Vagina (tissue), 2 donors: ENCODE measurements at places on chromosomes 12 and 14.

- DNase-seq: no peak
Measured at GRCh38 chr14:91254461-91254860, 10.0 kb upstream of the GPR68 start.

GRCh38 chr14:100374876-100375265 lies 51.7 kb downstream of the SLC25A47 start:
- no peak for DNase-seq

DNA sequence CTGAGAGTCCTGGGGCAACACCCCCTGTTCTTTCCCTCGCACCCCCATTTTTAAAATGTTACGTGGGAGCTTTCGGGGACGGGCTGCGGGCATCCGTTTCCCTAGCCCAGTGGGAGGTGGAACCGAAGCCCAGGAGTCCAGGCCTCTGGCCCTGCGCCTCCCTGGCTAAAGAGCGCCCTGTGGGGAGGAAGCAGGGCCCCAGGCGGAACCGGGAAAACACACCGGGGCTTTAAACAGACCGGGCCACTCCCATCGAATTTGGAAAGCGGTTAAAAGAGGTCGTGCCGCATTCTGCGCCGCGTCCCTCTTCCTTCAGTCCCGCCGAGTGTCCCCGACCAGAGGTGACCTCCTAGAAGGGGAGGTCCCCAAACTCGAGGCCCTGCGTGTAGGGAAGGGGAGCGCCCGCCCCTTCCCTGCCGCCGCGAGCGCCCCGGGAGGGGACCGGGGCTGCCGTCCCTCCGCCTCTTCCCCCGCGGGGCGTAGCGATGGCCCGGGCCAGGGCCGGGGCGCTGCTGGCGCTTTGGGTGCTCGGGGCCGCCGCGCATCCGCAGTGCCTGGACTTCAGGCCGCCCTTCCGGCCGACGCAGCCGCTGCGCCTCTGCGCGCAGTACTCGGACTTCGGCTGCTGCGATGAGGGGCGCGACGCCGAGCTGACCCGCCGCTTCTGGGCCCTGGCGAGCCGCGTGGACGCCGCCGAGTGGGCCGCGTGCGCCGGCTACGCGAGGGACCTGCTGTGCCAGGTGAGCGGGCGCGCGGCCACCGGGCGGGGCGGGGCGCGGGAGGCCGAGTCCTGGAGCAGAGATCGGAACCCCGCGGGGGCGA lies at the start of gene HHIPL1:
TSS of gene HHIPL1 (plus strand) at position 407 of the 822 bp plus-strand sequence. CDS start at position 486, 79 bp downstream.
- DNase-seq: no peak

DNA sequence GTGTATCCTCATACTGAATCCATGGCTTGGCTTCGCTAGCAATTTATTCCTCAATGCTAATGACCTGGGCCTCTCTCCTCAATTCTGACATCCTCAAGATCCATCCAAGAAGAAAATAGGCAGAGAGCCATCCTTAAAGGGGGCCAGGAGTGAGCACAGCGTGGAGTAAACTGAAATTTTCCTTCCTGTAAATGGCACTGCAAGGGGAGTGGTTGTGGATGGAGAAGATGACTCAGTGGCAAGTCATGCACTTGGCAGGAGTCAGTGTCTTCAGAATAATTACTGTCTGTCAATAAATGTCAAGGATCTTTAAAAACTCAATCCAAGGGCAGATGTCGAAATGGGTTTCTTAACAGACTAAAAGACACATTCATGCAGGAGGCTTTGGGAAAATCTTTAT lies 88.0 kb upstream of the TMEM132C start:
- DNase-seq: no peak

DNA sequence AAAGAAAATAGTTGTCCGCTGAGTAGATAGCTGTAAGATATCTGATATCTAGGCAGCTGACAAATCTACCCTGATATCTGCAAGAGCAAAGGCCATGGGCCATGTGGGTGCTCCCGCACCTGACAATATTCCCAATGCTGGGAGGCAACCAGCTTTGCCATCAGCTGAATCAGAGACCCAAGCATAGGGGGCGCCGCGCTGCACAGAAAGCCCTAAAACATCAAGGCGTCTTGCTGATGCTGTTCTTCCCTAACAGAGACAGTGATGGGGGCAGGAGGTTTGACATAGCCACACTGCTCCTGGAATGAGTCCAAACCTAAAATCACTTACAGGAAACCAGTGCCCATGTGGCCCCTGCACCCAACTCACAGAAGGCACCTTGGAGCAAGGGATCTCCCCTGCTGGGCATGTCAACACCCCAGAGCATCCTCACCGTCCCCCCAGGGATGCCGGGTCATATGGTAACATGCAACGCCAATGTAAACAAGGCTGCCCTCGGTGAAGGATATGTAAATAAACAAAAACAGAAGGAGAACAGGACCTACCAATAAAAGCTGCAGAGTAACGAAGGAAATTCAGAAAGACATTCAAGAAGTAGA lies 199.5 kb downstream of the TMEM132D start:
- no peak for DNase-seq

DNA sequence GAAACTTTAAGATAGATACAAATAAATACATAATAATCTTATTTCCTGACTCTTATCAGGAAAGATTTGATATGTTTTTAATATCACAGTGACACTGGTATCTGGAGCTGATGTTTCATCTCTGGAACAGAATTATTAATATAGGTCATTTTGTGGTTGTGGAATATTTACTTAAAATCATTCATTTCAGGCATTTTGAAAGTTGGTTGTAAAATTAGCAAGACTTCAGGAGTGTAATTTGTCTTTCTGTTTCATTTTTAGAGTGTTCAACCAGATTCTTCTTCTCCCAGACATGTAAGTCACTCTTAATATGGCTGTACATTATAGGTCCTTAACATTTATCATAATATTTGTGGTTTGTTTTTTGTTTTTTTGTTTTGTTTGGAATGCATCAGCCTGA lies 115.7 kb downstream of the PCNX1 start:
- no peak for DNase-seq

- no peak for DNase-seq
Measured at GRCh38 chr12:133135747-133136146, 5.3 kb downstream of the ZNF10 start.

DNA sequence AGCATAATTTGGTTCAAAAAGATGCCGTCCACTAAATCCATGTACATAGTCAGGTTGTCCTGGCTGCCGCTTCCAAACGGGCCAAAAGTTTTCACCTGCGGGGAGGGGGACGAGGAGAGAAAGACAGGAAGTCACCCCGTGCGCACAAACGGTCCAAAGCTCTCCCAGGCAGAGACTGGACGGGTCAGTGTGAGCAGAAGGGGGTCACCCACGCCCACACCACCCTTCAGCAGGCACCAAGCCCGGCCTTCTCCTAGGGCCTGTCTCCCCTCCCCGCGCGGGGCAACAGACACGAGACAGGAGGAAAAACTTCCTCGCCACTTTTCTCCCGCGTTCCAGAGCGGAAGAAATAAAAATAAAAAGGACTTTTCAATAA lies 888 bp downstream of the CCDC88C start:
- DNase-seq: no peak

GRCh38 chr12:70154087-70154638 lies 89.1 kb upstream of the CNOT2 start:
- DNase-seq: no peak

DNA sequence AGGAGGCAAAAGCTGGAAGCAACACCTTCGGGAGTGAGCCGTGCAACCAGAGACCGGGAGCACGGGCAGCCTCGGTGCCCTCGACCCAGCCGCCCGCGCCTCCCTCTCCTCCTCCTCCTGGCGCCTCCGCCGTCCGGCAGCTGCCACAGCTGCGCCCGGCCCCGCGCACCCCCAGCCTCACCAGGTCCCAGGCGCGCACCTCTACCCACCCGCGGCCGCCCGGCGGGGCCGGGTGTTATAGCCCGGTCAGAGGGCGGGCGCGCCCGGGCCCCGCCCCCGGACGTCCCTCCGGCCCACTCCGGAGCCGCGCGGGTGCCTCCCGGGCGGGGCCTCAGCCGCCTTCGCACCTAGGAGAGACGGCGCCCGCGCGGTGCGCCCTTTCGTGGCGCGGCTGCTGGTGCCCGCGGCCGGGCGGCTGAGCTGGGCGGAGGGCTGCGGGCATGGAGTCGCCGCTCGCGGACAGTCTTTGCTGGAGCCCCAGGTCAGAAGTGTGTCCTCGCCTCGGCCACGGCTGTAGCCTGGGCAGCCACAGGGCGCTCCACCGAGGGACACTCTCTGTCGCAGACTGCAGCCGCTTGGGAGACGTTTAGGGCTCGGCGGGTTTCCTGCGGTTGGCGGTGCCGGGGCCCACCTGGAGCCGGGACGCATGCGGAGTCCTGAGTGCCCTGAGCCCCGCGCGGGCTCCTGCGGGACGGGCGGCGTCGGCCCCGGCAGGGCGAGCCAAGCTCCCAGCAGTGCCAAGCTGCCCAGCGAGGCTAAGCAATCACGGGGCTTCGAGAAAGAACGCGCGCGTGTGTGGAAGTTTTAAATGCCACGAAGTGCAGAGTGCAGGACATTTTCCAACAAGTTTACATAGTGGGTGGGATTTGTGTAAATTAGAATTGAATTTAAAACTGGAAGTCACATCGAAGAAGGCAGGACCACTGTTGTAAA lies at the start of gene CPM:
TSS of gene CPM (minus strand) at position 211 of the 933 bp plus-strand sequence. CDS start 334 bp downstream, outside the sequence.
- no peak for DNase-seq

- no peak for DNase-seq
Measured at GRCh38 chr14:86521031-86521730, 991.2 kb downstream of the FLRT2 start.

DNA sequence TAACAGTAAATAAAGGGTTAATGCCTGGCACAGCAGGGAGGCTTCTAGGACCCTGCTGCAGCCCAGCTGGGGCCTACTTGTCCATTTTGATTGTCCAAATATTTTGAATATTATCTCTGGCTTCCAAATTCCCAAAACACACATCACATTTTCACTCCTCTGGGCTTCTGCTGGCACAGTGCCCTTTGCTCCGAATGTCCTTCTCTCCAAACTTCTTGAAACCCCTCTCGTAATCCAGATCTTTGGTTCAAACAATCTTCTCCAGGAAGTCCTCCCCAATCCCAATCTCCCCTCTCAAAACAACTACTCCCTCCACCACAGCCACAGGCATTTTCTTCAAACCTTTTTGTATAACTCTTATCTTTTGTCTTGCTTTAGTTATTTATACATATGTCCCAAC lies 225.6 kb downstream of the PPM1H start:
- DNase-seq: no peak

DNA sequence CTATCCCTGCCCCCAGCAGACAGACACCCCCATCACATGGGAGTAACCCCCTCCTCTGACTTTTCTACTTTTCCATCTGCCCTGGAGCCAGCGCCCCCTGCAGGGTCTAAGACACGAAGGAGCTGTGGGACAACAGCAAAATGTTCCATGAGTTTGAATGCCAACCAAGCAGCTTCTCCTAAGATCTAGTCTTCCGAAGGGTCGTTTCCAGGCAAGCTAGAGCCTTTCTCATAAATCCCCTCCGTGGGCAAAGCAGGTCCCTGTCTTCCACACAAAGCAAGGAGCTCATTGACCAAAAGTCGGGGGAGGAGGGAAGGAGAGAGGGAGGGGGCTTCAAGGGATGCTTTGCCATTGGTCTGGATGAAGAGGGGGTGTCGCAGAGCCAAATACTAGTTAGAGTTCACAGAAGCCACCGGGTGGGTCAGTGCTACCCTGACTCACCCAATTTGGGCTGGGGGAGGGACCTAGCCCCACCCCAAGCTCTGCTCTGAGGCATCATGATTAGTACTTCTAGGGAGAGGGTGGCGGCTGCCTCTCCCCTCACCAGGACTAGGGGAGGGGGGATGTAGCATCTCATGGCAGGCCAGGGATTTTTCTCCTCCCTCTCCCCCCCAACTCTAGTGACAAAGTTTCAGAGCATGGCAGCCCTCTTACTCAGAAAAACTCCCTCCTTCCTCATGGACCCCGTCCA lies 1.6 kb downstream of the MSI1 start:
- no peak for DNase-seq

DNA sequence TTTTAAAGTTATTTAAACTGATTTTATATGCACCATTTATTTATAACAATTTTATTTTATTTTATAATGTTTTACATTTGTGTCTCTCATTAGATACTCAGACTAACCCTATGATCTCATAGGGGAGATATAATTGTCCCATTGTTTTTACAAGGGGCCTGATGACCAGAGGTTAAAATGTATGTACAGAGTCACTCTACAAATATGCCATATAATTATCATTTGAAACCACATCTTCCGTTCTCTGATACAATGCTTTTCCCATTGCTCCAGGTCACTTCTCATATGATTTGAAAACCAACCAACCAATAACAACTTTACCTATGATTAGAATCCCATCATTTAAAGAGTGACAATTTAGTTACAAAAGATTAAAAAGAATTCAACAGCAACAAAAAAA lies 137.8 kb downstream of the GPHN start:
- no peak for DNase-seq
